ENCODE measurements at places on chromosomes 4 and X. TPM values are rescaled to one million over a fixed set of nuclear protein-coding genes. Genes with fewer than 3 reads are reported as not detected.
A peak's percentile ranks its signal among the peaks of the same experiment; 100 is the strongest.

RAB33A gene
- 0.74 TPM for polyA plus RNA-seq

SORCS2 gene
- polyA plus RNA-seq = 10.0 TPM

DAPP1 gene
- polyA plus RNA-seq = 1.2 TPM

GLRA2 gene
- 0.22 TPM for polyA plus RNA-seq

PDCL2 gene
- polyA plus RNA-seq = not detected

MTMR8 gene
- polyA plus RNA-seq = 0.98 TPM

OTUD5 gene
- 41.9 TPM for polyA plus RNA-seq

ATP1B4 gene
- polyA plus RNA-seq = 259 TPM

STATH gene
- polyA plus RNA-seq = not detected

HSPA4L gene
- polyA plus RNA-seq = 12.1 TPM

CT45A3 gene
- polyA plus RNA-seq = not detected

DCLK2 gene
- 5.2 TPM for polyA plus RNA-seq

DNA sequence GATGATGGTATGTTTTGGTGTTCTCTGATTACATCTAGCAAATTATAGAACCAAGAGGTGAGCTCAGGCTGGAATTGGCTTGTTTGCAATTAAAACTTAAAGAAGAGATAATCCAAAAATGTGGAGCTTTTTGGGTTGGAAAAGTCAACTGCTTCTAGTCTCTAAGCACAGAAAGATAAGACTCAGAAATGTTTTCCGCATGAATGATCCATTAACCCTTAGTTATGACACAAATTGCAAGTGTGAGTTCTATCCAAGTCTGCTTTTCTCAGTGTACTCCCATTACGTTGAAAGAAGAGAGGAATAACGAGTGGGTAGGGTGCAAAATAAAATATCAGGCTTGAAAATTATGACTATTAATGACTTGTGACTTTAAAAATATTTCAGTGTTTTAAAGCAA is 38.5 kb downstream of the HPGD start:
- no peak for DNase-seq

GRCh38 chr4:56990109-56990905 is 11.6 kb downstream of the POLR2B start:
- no peak for DNase-seq

DNA sequence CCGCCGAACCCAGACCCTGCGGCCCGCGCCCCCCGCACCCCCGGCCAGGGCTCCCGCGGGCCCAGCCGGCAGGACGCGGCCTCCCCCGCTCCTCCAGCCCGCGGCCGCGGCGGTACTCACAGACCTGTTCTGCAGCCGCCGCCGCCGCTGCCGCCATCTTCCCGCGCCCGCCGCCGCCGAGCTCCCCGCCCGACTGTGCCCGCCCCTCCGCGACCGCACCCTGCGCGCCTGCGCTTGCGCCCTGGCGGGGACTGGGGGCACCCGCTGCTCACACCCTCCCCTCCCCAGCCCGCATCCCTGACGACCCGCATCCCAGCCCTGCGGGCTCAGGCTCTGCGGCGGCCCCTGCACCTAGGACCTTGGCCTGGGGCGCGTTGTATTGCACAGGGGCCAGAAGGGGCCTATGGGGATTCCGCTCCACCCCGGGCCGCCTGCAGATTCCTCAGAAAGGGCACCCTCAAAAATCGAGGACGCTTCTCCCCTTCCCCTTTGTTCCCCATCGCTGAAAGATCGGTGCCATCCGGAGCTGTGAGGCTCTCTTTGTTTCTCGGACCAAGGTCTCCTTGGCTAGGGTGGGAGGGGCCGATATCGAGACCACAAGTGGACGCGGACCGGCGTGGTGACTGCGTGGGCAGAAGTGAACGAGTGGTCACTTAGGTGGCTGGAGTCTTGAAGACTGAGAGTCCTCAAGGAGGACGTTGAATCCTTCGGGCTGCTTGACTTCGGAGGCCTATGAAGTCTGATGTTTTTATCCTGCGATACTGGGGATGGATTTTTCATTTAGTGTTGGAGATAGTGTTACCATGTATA is at the start of gene SGCB:
SGCB (minus strand) TSS at position 197 of the 810 bp plus-strand sequence; CDS start at position 157, 40 bp downstream.
- peak; percentile 69 for DNase-seq

GRCh38 chr4:26544421-26544820 is 39.5 kb upstream of the TBC1D19 start:
- no peak for DNase-seq

- no peak for DNase-seq
These were observed 9.3 kb downstream of the APOO start for GRCh38 chrX:23898412-23898959.

DNA sequence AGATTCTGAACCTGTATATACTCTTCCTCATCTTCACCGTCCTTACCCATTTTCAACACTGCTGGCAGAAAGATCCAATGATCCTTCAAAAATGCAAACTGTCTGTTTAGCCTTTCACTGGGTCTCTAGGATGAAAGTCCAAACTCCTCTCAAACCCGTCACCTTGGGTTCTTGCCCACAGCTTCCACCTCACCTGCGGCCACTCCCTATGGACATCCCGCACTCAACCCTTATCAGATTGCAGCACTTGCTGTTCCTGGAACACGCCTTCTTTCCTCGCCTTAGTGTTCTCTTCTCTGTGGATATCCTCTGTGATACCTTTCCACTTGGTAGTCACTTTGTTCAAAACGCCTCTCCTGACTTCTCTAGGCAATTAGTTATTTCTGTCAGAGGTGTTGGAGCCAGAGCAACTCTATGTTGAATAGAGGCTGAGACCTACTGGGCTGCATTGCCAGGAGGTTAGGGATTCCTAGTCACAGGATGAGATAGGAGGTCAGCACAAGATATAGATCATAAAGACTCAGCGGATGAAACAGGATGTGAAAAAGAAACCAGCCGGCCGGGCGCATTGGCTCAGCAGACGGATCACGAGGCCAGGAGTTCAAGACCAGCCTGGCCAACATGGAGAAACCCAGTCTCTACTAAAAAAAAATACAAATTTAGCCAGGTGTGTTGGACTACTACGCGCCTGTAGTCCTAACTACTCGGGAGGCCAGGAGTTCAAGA is 4.2 kb upstream of the NOCT start:
- no peak for DNase-seq

DNA sequence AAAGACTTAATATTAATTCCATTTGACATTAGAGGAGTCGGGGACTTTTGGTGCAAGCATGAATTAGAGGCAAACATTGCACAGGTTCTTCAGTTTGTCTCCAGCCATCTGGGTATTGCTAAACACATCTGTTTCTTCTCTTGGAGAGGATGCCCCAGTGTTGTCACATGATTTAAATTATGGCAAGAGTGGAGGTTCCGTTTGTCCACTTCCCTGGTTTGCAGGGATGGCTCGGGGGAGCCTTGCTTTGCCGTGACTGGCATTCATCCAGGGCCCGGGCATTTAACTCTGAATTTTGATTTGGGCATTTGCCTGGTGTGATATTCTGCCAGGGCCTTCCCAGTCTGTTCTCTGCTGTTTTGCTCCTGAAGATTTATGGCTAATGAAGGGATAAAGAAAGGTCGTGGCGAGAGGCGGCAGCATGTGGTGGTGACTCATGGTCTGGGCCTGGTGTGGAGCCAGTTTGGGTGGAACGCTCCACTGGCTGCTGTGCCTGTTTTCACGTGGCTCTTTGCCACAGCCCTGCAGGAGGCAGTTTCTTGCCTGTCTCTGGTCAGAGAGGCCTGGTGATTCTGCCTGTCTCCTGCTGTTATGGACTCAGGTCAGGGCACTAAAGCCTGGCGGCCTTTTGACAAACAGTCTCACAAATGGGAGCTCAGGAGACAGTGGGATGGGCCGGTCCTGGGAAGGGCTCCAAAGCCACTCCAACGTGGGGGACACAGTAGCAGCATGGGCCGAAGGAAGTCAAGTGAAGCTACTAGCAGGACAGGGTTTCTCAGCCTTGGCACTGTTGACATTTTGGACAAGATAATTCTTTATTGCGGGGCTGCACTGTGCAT is 99.4 kb upstream of the PGRMC2 start:
- peak; percentile 84 for DNase-seq

DNA sequence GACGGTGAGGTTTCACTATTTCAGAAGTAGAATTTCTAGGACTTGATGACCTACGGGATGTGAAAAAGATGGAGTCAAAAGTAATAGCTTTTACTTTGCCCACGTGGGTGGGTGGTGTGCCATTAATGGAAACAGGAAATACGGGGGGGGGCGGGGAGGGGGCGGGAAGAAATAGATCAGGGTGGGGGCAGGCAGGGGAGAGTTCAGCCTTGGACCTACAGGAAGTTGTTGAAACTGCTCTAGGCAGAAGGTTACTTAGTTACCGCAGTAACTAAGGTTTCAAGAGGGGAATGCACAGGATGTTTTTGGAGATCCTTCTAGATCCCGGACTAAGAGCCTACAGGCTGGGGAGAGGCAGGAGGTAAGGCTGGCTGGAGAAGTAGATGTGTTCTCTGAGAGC is 3.6 kb upstream of the FHL1 start:
- DNase-seq = no peak

- no peak for DNase-seq
These were observed 317.9 kb downstream of the OPHN1 start for GRCh38 chrX:68115371-68115770.

DNA sequence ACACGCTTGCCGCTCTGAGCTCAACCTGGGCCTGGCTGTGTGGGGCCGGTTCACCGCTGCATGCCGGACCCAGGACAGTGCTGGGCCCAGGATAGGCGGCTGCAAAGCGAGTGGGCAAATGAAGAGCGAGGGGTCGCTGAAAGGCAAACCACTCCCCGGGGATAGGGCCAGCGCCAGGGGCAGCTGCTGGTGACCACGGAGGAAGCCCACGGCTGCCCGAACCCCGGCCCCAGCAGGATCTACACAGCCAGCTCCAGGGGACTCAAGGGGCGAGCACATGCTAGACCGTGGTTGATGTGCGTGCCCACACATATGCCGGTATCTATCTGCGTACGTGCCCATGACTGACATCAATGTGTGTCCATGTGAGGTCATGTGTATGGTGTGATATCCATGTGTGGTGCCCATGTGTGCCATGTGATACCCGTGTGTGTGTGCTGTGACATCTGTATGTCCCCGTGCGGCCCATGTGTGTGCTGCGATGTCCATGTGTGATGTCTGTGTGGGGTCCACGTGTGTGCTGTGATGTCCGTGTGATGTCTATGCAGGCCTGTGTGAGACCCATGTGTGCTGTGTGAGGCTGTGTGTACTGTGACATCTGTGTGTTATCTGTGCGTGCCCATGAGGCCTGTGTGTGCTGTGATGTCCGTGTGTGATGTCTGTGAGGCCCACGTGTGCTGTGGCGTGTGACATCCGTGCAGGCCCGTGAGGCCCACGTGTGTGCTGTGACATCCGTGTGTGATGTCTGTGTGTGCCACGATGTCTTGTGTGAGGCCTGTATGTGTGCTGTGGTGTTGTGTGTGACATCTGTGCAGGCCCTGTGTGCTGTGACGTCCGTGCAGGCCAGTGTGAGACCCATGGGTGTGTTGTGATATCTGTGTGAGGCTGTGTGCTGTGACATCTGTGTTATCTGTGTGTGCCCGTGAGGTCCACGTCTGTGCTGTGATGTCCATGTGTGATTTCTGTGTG is 24.8 kb downstream of the CTBP1 start:
- DNase-seq = no peak

DNA sequence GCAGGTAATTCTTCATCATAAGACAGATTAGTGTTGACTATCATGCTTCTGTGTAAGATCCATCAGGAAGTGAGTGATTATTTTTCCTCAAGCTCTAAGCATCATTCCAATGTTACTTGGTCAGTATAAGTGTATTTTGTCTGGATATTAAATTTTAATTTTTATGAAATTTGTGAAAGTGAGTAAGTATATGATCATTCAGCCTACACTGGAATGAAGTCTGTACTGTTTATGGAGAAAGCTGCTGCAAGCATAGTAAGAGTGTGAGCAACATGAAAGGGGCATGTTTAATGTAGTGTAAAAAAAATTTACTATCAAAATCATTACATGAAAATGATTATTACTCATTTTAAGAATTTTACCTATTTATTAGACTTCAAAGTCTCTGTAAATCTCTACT is 84.8 kb downstream of the IL15 start:
- no peak for DNase-seq

- DNase-seq = no peak
These were observed 57.8 kb downstream of the SOD3 start for GRCh38 chr4:24853142-24853541.

DNA sequence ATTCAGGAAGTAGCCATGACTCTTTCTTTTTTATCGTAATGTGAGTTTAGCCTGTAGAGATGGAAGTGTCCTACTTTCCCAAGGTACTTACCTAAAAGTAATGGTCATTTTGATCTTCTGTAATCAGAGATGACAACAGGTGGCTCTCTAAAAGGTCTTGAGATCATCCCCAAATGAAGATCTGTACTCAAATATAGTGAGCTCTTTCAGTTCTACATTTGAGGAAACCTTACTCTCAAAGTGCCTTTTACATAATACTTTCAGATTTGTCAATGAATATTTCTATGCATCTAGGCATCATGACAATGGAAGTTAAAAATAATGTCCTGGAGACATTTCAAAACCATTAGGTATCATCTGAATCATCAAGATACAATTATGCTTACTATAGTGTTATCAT is 17.2 kb upstream of the MND1 start:
- DNase-seq = no peak

DNA sequence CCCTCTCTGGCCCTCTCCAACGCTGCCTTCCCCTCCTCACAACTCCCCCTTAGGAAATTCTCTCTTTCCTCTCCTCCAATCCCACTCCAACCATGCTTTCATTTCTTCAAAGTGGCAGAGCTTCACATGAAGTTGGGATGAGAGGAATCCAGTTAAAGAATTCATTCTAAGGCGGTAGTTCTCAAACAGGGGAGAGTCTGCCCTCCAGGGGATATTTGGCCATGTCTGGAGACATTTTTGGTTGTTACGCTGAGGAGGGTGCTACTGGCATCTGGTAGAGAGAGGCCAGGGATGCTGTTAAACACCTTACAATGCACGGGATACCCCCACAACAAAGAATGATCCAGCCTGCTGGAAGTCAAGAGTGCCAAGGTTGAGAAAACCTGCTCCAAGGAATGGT is 40.5 kb upstream of the PHKA2 start:
- DNase-seq = no peak

DNA sequence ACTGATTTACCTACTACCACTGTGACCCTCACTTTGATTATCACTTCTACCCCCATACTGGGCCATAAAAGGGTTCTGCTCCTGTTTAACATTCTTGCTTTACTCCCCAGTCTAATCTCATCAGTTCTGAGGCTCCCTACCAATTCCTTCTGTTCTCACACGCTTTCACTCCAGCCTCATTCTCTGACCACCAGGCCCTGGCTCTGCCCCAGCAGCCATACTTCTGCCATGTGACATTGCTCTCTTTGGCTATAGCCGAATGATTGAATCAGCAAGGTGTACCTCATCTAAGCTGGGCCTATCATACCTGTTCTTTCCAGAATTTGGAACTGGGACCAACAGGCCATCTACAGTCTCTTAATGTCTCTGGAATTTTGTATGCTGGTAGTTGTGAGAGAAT is 14.4 kb upstream of the ELF2 start:
- no peak for DNase-seq

Measured in muscle of back (tissue), 13 donors.